ENCODE measurements at places on chromosomes 16 and 17. TPM values are rescaled to one million over a fixed set of nuclear protein-coding genes. Genes with fewer than 3 reads are reported as not detected.
A peak's percentile ranks its signal among the peaks of the same experiment; 100 is the strongest.

- DNase-seq: no peak
Observed at GRCh38 chr17:72030067-72030899, 90.5 kb upstream of the SOX9 start.

GRCh38 chr16:1152651-1153259 is at the start of gene CACNA1H:
Gene CACNA1H, plus strand, starts transcription at chr16:1153106. Its CDS starts 632 bp downstream, at chr16:1153738.
- no peak for DNase-seq

GRCh38 chr17:39239640-39240314 is 14.0 kb upstream of the STAC2 start:
- DNase-seq: no peak

DNA sequence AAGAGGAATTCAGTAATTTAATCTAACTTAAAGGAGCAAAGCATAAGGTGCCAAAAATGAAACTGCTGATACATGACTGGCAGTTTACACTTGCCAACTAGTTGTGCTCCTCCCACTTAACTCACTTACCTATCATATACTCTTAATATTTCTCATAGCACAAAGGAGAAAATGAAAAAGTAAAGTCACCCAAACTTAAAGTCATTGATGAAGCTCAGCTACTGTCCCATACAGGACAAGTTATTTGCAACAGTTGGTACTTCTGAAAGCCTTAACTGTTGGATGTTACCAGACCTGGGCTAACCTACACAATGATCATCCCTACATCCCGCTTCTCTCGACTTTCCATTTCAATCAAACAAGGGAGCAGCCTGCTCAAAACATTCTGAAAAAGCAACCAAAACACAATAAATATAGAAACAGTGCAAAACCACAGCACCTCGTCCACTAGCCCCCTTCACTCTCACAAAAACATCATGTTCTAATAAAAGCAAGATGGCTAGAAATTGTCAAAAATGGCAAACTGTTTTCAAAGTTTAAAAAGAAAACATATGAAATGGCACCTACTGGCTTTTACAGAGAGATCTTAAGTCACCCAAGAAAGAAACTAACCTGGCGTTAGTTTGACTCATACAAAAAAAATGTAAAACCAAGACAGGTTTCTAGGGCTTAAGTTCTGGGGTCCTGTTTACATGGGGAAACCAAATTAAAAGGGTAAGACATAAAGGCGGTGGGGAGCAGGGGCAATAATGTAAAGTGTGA is 868 bp downstream of the MED13 start:
- DNase-seq: no peak

- peak; percentile 25 for DNase-seq
Observed at GRCh38 chr17:38632334-38632733, 26.6 kb upstream of the SRCIN1 start.

- DNase-seq: no peak
Observed at GRCh38 chr17:75832652-75833400, 11.4 kb downstream of the UNC13D start.

Gene TPSD1
- total RNA-seq: not detected

GRCh38 chr17:67481808-67482207 is 104.7 kb downstream of the PITPNC1 start:
- no peak for DNase-seq

DNA sequence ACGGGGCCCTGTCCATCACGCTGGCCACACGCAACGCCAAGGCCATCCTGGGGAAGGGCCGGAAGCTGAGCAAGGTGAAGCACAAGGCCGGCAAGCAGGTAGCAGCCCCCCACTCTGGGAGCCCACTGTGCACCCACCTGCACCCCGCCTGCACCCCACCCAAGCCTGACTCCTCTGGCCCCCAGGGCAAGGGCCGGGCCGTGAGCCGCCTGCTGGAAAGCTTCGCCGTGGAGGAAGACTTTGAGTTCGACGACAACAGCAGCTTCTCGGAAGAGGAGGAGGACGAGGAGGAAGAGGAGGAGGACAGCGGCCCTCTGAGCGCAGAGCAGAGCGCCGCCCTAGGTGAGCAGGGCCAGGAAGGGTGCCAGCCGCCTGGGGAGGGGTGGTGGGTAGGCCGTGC is 54.0 kb downstream of the ACTG1 start:
- DNase-seq: no peak

Gene ZG16
- total RNA-seq: not detected

- DNase-seq: peak; percentile 95
Observed at GRCh38 chr17:979539-980405, at the start of gene NXN. Gene NXN, minus strand, starts transcription at chr17:979776.

Data from chondrocyte (in vitro differentiated cells).